ENCODE measurements at places on chromosomes 11 and 22. TPM values are rescaled to one million over a fixed set of nuclear protein-coding genes. Genes with fewer than 3 reads are reported as not detected.

The CALCA gene
- total RNA-seq = not detected

The MPZL2 gene
- not detected for total RNA-seq

The APLNR gene
- total RNA-seq = not detected

- no peak for DNase-seq
Measured at GRCh38 chr11:74316772-74317505, 5.5 kb upstream of the P4HA3 start.

DNA sequence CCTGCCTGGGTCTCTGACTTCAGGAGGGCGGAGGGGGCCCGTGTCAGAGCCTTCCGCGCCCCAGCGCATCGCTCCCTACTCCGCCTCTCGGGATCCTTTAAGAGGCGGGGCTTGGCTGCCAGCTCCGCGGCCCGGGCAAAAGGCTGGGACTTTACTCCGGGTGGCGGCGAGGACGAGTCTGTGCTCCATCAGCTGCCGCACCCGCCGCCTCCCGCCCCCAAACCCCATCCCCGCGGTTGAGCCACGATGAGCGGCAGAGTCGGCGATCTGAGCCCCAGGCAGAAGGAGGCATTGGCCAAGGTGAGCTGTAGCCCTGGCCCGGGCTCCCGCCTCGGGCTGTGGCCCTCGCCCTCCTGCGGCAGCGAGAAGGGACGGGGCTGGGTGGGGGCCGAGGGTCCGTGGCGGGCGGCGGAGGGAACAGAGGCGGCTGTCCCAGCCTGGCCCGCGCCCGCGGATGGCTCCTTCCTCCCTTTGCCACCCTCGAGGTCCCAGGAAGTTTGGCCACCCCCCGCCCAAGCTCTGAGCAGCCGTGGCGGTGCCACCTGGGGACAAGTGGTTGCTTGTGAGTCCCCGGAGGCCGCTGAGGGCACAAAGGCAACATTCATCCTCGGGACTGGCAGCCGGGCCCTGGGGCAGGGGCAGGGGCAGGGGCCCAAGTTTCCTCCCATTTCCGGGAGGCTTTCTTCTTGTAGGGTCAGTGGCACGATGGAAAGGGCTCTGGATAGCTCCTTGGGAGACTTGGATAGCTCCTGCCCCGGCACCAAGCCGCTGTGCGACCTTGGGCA is at the start of gene SEC14L2:
Gene SEC14L2, plus strand, starts transcription at position 148 of the 785 bp plus-strand sequence. Its CDS starts 99 bp downstream, at position 247.
- DNase-seq = no peak

GRCh38 chr11:103898065-103898464 is 138.4 kb upstream of the DDI1 start:
- no peak for DNase-seq

DNA sequence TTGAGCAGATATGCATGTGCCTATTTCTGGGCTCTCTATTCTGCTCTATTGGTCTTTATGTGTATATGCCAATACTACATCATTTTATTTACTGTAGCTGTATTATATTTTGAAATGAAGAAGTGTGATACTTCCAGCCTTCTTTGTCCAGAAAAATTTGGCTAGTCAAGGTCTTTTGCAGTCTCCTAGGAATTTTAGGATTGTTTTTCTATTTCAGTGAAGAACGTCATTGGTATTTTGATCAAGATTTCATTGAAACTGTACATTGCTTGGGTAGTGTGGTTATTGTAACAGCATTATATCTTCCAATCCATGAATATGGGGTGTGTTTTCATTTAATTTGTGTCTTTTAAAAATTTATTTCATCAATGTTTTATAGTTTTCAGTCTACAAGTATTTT is 400.3 kb downstream of the AASDHPPT start:
- no peak for DNase-seq

- no peak for DNase-seq
Measured at GRCh38 chr11:65316227-65317024, 1.8 kb downstream of the CDC42EP2 start.
